H54 (cell line): ENCODE measurements at places on chromosomes 2 and 18.

DNA sequence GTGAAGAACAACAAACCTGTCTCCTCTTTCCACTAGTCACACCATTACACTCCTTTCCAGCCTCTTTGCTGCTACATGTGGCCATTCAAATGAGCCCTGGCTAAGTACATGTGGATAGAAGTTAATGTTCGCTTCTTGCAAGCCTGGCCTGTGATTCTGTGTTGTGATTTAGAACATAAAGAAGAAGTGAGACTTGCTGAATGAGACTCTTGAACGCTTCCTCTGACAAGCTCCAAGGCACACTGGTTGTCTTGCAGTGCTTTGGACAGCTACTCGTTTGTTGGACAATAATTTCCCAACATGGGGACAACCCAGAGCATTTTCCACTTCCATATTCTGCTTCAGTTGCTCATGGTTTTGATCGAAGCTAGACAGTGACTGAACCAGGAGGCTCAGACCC is 57.3 kb downstream of the CCDC74A start:
- no peak for DNase-seq

DNA sequence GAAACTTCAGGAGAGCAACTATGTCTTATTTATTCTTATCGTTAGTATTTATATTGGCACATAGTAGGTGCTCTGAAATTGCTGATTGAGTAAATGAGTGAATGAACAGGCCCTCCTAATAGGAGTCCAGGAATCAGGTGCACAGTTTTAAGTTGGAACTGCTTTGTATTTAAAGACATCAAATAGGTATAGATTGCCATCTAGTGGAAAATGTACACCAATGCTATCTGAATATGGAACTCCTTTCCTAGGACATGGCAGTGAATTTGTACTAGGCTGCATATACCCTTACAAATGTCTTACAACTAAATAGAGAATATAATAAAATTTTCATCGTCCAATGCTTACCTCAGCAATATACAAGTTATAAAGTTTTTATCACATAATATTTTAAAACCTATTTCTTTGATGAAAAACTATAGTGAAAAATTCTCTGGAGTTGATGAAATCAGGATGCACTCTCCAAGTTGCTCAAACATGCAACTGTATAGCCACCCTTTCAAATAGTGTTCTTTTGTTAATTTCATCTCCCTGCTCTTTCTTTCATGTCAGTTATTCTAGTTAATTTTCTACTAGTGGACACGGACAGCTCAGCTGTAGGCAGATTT is 318.9 kb upstream of the SYT4 start:
- DNase-seq = no peak

GRCh38 chr2:238865015-238865719 is 17.3 kb downstream of the TWIST2 start:
- DNase-seq = no peak

DNA sequence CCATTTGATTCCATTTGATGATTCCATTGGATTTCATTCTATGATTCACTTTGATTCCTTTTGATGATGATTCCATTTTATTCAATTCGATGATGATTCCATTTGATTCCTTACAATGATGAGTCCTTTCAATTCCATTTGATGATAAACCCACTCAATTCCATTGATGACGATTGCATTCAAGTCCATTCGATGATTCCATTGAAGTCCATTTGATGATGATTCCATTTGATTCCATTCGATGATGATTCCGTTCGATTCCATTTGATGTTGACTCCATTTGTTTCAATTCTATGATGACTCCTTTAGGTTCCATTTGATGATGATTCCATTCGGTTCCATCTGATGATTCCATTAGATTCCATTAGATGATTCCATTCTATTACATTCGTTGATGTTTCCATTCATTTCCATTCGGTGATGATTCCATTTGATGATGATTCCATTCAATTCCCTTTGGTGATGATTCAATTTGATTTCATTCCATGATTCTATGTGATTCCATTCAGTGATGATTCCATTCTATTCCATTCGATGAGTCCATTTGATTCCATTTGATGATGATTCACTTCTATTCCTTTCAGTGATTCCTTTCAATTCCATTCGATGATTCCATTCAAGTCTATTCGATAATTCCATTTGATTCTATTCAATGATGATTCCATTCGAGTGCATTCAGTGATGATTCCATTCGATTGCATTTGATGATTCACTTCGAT is 1106.0 kb downstream of the RPIA start:
- DNase-seq = no peak

DNA sequence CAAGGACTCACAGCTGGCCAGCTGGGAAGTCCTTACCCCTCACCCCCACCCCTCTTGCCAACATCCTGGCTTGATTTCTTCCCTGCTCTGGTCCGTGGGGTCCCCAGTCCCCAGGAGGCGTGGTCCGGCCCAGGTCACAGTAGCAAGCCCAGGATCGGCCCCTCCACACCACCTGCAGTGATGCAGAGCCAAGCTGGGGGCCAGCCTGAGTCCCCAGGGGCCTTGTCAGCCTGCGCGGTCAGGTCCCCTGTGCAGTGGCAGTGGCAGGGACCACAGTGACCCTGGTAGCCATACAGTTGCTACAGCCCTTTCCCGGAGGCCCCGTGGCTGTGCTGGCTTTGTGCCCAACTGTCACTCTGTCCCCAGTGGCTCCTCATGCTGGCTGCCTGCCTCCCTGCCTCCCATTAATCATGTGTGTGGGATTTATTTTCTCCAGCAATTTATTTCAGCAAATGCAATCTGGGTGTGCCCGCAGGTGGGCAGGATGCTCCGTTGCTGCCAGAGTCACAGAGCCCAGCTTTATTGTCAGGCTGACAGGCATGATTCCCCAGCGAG is 8.8 kb upstream of the PRSS56 start:
- DNase-seq = no peak
